Glutamatergic neuron (in vitro differentiated cells): ENCODE measurements at places on chromosomes 2 and 18. TPM values are rescaled to one million over a fixed set of nuclear protein-coding genes. Genes with fewer than 3 reads are reported as not detected.
A peak's percentile ranks its signal among the peaks of the same experiment; 100 is the strongest.

DNA sequence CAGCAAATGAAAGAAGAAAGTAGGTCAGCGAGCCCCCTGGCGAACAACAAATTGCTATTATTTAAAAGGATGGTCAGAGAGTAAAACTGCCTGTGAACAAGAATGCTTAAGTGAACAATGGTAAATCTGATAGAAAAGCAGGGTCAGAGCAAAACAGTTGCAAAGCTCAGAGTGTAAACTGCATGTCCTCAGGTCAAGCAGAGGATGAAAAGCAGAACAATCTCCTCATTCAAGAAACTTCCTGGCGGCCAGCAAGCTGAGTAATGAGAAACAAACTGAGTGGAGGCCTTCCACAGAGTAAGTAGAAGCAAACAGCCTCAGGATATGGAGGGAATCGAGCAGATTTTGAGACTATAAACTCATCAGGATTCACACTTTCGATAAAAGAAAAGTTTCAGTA, 117.9 kb downstream of the PPP1R1C start:
- no peak for DNase-seq

The GRHL1 gene
- total RNA-seq = 4.3 TPM

DNA sequence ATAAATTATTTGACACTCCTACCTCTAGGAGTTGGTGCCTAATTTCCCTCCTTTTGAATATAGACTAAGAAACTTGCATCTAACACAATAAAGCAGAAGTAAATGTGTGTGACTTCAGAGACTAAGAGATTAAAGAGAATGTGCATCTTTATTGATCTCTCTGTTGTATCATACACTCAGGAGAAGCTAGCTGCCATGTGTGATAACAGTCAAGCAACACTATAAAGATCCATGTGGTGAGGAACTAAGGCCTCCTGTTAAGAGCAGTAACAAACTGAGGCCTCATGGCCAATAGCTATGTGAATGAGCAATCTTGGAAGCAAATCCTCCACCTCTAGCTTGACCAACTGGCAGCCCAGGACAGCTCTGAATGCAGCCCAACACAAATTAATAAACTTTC, 3.4 kb downstream of the FANCL start:
- no peak for DNase-seq

- DNase-seq = peak; percentile 43
Measured at GRCh38 chr2:143852759-143853158, 667.2 kb downstream of the ZEB2 start.

GRCh38 chr2:11571170-11571569, 37.3 kb downstream of the GREB1 start:
- no peak for DNase-seq

DNA sequence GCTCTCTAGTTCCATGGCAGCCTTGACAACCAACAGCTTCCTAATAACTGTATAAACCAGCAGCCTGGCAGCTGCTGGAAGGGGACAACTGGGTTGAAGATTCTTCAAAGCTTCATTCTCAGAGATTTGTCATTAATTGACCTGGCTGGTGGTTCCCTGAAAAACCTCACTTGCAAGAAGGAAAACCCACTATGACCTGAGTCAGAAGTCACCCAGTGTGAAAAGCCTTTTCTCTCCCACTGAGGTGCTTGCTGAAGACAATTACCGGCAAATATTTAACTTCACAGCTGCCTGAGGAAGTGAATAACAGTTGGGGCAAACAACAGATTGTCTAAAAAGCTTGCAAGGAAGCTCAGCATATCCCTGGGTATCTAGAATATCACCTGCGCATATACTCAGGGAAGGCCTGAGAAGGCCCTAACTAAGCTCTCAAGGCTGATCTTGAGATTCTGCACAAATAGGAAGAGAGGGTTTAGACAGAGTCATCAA, 49.9 kb downstream of the CRACDL start:
- no peak for DNase-seq

- DNase-seq = no peak
Measured at GRCh38 chr2:113084249-113085000, 16.7 kb downstream of the IL1F10 start.

The VIT gene
- not detected for total RNA-seq
